ENCODE measurements at places on chromosomes 5 and 9. TPM values are rescaled to one million over a fixed set of nuclear protein-coding genes. Genes with fewer than 3 reads are reported as not detected.

DNA sequence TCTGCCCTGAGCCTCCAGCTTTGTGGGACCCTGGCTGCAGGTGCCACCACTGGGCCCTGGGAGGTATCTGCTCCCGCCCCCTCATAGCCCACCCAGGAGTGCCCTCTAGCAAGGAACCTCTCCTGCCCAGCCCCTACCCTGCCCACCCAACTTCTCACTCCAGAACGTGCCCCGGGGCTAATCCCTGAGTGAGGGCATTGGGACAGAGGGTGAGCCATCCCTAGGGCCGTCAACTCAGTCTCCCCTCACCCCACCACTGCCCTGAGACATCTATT lies 2.7 kb upstream of the RASGEF1C start:
- no peak for ATAC-seq

DNA sequence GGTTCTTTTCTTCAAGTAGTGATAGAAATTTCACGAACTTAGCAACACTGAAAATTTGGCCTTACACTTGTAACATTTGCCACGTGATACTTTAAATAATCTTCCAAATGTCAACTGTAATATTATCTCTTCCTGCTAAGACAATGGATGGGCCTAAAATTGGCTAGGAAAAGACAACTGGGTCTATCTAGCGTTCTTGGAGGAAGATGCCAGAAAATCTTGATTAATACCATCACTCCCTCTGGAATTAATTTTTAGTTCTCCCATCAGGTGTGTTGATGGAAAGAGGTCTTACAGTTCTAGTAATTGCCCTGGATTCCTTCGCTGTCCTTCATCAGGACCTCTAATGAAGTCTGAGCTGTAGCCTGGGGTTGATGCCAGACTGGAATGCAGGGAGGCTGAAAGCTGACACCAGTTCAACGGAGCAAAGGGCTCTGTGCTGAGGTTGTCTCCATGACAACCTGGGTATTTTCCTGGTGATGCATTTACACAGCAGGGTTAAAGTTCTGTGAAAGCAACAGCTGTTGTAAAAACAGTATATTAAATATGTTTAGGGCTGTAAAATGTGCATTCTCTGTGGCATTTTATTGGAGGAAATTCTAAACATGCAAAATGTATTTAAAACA lies 92.3 kb downstream of the GAS1 start:
- ATAC-seq: no peak

GRCh38 chr5:10705747-10706146 lies 55.3 kb downstream of the DAP start:
- ATAC-seq: no peak

GRCh38 chr5:38330207-38330606 lies 71.8 kb downstream of the EGFLAM start:
- no peak for ATAC-seq

- no peak for ATAC-seq
Observed at GRCh38 chr5:96973532-96974401, 37.9 kb downstream of the LNPEP start.

DNA sequence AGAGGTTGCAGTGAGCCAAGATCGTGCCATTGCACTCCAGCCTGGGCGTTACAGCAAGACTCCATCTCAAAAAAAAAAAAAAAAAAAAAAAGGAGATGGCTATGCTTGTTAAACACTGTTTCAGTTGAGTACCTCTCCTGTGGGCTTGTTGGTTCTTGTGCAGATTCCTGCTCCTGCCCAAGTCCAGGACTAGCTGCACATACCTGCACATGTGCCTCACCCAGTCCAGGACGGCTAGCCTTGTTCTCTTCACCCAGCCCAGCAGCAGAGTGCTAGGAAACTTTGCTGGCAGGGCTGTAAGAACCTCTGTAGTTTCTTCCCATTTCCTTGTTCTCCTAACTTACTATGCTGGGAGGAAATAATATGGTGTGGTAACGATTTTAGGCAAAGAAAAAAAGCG lies 234.1 kb upstream of the DMRT1 start:
- ATAC-seq: no peak

DNA sequence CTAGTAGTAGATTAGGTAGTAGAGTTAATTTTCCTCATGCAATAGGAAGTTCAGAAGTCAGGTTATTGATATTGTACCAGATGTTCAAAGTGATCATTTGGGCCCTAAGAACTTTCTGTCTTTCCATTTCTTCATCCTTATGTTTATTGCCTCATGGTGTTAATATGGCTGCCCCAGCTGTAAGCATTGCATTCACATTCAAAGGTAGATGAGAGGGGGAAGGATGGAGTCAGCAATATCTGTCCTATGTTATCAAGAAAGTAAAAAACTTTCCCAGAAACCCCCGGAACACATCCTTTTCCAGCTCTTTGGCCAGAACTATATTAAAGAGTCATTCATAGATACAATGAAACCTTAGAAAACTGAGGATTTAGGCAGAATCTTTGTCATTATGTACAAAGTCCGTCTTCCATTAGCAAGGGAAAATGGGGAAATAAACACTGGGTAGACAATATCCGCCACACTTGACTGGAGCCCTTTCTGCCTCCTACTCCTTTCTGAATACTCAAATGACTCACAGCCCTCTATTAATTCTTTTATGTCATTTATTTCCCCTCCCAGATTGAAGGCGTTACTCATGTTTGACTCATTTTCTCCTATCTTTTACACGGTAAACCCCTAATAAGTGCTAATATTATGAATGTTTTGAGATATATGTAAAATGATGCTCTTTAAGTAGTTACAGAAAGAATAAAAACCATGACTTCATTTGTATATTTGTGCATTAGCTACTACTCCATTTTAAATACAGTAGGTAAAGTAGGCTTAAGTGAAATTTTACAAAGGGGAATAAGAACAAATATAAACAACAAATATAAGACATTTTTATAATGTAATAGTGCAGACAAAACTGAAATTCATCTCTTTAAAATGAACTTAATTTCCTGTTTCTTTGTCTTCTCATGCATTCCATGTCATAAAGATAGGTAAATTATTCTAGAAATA lies 127.6 kb downstream of the SLF1 start:
- ATAC-seq: no peak

DNA sequence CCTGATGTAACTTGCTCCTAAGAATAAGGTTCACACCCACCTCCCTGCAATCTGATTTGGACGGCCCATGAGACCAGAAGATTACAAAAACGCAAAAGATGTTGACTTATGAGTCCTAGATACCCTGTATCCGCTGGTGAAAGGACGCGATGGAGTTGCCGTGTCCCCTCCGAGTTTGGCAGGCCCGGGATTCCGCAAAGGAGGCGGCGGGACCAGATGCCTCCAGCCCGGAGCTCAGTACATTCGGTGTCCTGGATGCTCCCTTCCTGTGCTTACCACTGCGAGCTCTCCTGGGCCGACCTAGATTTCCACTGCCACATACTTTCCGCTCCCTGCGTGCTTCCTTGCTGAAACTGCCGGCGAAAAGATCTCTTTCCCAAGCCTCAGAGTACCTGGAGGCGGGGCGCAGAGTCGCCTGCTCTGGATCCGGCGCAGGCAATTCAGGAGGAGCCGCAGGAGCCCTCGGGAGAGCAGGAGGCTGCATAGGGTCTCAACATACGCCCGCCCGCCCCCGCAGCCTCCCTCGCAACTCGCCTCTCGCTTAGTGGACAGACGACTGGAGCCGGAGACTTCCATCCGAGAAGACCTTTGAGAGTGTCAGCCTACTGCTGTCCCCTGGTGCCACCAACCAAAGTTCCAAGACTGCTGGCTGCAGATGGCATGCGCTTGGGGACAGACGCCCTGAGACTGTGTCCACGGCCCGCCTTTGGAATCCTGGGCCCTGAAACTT lies 39.8 kb downstream of the ANXA2R start:
- no peak for ATAC-seq

DNA sequence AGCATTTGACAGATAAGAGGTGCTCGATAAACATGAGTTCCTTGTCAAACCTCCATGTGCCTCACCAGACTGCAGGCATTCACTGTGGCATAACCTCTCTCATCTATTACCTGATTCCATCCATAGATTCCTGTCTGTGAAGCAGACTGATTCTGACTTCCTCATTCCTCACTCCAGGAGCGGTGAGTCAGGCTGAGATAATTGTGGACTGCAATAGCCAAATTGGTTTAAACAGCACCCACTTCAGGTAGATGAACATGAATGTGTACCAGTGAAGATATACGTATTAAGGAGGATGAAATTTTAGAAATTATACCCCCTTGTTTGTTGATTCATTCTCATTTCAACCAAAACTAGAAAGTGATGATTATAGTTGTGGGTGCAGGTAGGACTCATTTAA lies 391.2 kb downstream of the HINT1 start:
- ATAC-seq: no peak

DNA sequence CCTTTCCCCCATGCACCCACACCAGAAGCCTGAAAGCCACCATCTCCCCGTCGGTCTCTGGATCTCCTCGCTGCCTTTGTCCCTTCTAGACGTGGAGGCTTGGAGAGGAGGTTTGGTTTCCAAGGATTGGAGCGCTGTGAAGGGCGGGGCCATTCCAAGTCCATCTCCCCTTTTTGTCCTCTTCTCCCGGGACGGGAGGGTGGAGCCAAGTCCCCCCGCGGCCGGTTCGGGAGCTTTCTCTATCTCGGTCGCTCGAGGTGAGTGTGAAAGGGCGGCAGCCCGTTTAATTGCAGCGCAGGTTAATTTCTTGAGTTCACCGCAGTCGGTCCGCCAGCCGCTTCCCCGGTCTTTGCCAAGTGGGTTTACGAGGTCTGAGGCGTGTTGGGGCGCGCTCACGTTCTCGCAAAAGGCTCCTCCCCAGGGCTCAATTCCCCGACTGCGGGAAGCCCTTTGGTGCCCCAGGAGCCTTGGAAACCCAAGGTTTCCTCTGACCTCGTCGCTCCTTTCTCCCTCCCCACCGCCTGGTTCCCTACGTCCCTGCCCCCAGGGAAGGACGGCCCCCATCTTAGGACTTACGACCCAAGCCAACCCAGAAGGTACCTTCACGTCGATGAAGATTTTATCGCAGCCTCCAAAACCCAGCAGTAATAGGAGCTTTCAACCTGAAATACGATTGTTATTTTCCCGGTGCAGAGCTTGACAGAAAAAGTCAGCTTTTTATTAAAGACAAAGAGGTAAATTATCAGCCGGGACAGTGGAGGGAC lies 2.8 kb upstream of the ZNF462 start:
- ATAC-seq: no peak

- no peak for ATAC-seq
Observed at GRCh38 chr5:86613455-86613854, 4.3 kb upstream of the COX7C start.

DNA sequence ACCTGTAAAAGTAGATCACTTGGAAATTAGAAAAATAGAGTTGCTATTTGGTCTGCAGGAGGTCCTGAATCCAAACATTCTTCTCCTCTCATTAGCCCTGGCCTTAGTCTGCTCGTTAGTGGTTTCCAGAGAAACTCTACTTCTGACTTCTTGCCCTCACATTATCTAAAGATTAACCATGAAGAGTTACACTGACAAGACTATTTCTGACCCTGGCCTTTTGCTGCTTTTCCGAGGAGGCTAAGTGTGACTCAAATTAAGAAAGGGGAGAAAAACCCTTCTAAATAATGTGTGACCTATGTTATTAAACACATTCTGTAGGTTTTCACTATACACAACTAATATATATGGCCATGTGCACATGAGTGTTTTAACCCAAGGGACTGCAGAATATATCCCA lies 302.4 kb downstream of the RAB3C start:
- no peak for ATAC-seq

GRCh38 chr5:157275403-157275802 lies 9.5 kb downstream of the CYFIP2 start:
- ATAC-seq: no peak

DNA sequence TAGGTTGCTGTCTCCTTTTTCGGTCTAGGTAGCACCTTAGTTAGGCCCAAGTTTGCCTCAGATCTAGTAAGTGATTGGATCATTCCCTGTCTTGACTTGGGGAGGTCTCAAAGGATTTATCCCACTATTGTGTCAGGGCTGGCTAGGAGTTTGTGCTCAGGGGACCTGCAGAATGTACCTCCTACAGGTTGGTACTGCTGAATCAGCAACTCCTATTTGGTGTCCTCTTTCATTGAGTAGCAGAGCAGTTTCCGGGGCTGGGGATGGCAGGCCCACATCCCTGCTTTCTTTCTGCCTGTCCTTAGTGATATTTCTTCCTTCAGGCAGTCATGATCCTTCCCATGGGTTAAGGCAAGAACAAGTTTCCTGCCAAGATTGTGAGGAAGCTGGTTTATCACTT lies 192.9 kb upstream of the CCNH start:
- no peak for ATAC-seq

GRCh38 chr5:131792896-131793295 lies 3.9 kb downstream of the FNIP1 start:
- no peak for ATAC-seq

DNA sequence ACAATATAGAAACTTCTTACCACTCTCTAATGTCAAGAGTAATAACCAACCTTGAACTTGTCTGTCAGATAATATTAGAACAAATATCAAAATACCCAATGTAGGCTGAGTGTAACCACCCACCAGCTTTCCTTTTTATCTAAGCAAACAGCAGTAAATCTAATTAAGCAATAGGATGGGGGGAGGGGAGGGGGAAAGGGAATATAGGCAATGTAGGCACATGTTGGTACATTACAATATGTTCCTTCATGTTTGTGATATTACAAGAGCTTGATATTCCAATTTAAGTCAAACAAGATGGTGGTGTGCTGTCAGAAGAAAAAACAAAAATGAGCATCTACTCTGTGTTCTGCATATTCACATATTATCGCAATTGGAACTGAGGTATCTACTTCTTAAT lies 158.2 kb downstream of the DENND1A start:
- no peak for ATAC-seq

- no peak for ATAC-seq
Observed at GRCh38 chr5:146447734-146448380, 724 bp downstream of the TCERG1 start.

The S1PR3 gene
- 351 TPM for total RNA-seq

The ANKRD18A gene
- not detected for total RNA-seq

The GPR150 gene
- total RNA-seq: not detected

The NKD2 gene
- 6.1 TPM for total RNA-seq

The PCDHGA2 gene
- total RNA-seq: 5.6 TPM
